ENCODE measurements at places on chromosomes 5 and 9.
A peak's percentile ranks its signal among the peaks of the same experiment; 100 is the strongest.

GRCh38 chr5:107948377-107948776 is 277.6 kb upstream of the EFNA5 start:
- H3K4me1 ChIP-seq, result no peaks in the 10 kb centered on the region
- no peak overlapping the region for H3K4me3 ChIP-seq
- no peaks in the 10 kb centered on the region for H3K36me3 ChIP-seq
- H3K27ac ChIP-seq, result no peak overlapping the region
- DNase-seq, result no peak

GRCh38 chr5:5671823-5672222 is 249.3 kb downstream of the ICE1 start:
- no peak overlapping the region for H3K4me3 ChIP-seq
- H3K27ac ChIP-seq, result no peak overlapping the region
- DNase-seq, result no peak

- DNase-seq, result no peak
- H3K27ac ChIP-seq, result no peak overlapping the region
- no peaks in the 10 kb centered on the region for H3K36me3 ChIP-seq
- no peaks in the 10 kb centered on the region for H3K4me1 ChIP-seq
- H3K27me3 ChIP-seq, result no peaks in the 10 kb centered on the region
Measured at GRCh38 chr5:117792476-117792875, 1195.9 kb downstream of the DTWD2 start.

DNA sequence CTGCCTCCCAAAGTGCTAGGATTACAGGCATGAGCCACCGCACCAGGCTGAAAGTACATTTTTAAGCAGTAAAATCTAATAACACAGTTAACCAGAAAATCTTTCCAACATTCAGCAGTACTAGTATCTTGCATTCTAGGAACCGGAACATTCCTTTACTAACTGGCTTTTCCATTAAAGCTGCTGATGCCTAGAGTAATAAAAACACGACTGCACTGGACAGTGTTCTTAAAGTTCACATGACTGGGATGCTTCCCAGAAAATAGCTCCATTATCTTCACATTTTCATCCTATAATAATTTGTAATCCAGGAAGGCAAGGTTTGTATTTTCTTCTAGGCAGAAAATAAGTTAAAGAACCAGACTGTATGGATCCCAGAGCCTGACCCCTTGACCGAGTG is 9.8 kb downstream of the PTPN3 start:
- H3K4me1 ChIP-seq, result no peaks in the 10 kb centered on the region
- no peak overlapping the region for H3K4me3 ChIP-seq
- H3K36me3 ChIP-seq, result no peaks in the 10 kb centered on the region
- no peak for DNase-seq
- no peak overlapping the region for H3K27ac ChIP-seq

- peaks cover 8% of the 10 kb centered on the region for H3K4me1 ChIP-seq
- H3K27me3 ChIP-seq, result no peaks in the 10 kb centered on the region
- no peak overlapping the region for H3K27ac ChIP-seq
- no peak for DNase-seq
- H3K36me3 ChIP-seq, result peaks cover 15% of the 10 kb centered on the region
- H3K4me3 ChIP-seq, result no peak overlapping the region
Measured at GRCh38 chr9:126394802-126395201, 68.2 kb downstream of the MVB12B start.

DNA sequence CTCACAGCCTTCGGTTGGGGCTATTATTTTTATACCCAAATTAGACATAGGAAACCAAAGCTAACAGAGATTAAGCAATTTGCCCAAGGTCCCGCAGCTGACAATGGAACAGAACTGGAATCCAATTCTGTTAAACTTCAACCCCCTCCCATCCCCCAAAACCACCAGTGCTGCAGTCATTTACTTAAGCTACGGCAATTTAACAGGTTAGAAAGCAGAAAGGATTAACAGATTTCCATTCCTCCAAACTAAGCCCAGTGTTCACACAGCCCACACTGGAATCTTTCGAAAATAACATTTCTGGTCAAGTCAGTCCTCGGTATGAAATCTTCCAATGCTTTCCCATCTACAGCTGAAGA is 1023.1 kb upstream of the DMAC1 start:
- H3K4me1 ChIP-seq, result no peaks in the 10 kb centered on the region
- no peak overlapping the region for H3K4me3 ChIP-seq
- H3K27me3 ChIP-seq, result no peaks in the 10 kb centered on the region
- no peaks in the 10 kb centered on the region for H3K36me3 ChIP-seq
- no peak for DNase-seq

- H3K36me3 ChIP-seq, result no peaks in the 10 kb centered on the region
- H3K27ac ChIP-seq, result peak overlapping the region; percentile 96
- H3K27me3 ChIP-seq, result peaks cover 2% of the 10 kb centered on the region
- H3K4me3 ChIP-seq, result peak overlapping the region; percentile 96
- DNase-seq, result no peak
- H3K4me1 ChIP-seq, result peaks cover 20% of the 10 kb centered on the region
Measured at GRCh38 chr9:94638335-94639060, 820 bp downstream of the FBP1 start.

DNA sequence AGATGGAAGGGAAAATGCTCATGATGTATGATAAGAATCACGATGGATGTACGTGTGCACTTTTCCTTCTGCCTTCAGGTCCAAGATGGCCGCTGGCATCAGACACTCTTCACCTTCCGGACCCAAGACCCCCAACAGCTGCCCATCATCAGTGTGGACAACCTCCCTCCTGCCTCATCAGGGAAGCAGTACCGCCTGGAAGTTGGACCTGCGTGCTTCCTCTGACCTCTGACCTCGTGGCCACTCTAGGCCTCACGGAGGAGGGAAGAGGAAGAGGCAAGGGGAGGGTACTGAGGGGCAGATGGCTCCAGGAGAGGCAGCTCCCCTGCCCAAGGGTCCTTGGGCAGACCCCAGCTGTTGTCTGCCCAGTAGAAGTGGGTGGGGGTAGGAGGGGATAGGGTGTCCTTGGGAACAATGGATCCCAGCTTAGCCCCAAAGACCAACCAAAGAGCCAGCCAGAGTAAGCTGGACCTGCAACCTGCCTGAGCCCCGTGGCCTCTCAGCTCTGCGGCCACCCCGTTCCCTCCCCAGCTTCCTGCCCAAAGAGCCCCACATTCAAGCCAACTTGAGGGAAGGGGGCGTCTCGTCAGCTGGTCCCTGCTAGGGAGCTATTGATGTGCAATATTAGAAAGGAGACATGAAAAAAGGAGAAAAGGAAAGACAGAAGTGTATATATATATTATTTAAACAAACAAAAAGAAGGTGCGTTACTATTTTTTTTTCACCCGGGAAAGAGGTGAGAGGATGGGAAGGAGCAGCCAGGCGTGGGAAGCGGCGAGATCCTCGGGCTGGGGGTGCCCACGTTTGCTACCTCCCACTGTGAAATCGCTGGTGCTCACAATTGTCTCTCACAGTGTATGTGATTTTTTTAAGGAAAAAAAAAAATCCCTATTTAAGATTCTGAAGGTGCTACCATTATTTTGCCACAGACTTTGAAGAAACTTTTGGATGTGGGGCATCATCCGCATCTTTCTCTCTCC is 12.1 kb upstream of the ORM1 start:
- no peak overlapping the region for H3K27ac ChIP-seq
- H3K4me1 ChIP-seq, result peaks cover under 1% of the 10 kb centered on the region
- H3K4me3 ChIP-seq, result no peak overlapping the region
- no peaks in the 10 kb centered on the region for H3K36me3 ChIP-seq

GRCh38 chr5:74352256-74352655 is 288.3 kb downstream of the ENC1 start:
- H3K4me3 ChIP-seq, result no peak overlapping the region
- no peak overlapping the region for H3K27ac ChIP-seq
- H3K36me3 ChIP-seq, result no peaks in the 10 kb centered on the region
- no peak for DNase-seq

DNA sequence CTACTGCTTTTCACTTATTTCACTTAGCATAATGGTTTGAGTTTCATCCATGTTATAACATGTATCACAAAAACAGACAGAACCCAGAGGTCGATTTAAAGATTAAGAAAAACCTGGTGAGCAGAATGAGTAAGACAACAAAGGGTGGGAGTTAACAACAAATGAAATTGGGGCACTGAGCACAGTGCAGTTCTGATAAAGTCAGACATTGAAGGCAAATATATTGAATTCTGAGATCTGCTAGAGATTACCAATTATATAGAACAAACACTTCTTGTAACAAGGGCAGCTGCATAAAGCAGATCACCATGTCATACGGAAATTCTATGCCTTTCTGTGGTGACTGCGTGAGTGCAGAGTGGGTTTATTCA is 517.3 kb upstream of the RORB start:
- no peak overlapping the region for H3K4me3 ChIP-seq
- no peak overlapping the region for H3K27ac ChIP-seq
- DNase-seq, result no peak
- H3K4me1 ChIP-seq, result no peaks in the 10 kb centered on the region

GRCh38 chr9:21016701-21017491 is 14.5 kb downstream of the HACD4 start:
- peaks cover 16% of the 10 kb centered on the region for H3K36me3 ChIP-seq
- DNase-seq, result no peak
- peaks cover 18% of the 10 kb centered on the region for H3K4me1 ChIP-seq
- H3K27ac ChIP-seq, result no peak overlapping the region
- peak overlapping the region; percentile 17 for H3K4me3 ChIP-seq

GRCh38 chr5:124342027-124342471 is 404.4 kb downstream of the ZNF608 start:
- DNase-seq, result no peak
- H3K36me3 ChIP-seq, result no peaks in the 10 kb centered on the region
- no peak overlapping the region for H3K4me3 ChIP-seq
- no peaks in the 10 kb centered on the region for H3K4me1 ChIP-seq
- H3K27ac ChIP-seq, result no peak overlapping the region

GRCh38 chr5:62621280-62621679 is 42.7 kb downstream of the LRRC70 start:
- H3K4me1 ChIP-seq, result no peaks in the 10 kb centered on the region
- H3K4me3 ChIP-seq, result no peak overlapping the region
- no peaks in the 10 kb centered on the region for H3K27me3 ChIP-seq
- no peak overlapping the region for H3K27ac ChIP-seq
- no peaks in the 10 kb centered on the region for H3K36me3 ChIP-seq

- H3K36me3 ChIP-seq, result peaks cover 11% of the 10 kb centered on the region
- H3K27ac ChIP-seq, result no peak overlapping the region
- H3K4me3 ChIP-seq, result no peak overlapping the region
Measured at GRCh38 chr5:42587096-42587723, 164.0 kb downstream of the GHR start.

DNA sequence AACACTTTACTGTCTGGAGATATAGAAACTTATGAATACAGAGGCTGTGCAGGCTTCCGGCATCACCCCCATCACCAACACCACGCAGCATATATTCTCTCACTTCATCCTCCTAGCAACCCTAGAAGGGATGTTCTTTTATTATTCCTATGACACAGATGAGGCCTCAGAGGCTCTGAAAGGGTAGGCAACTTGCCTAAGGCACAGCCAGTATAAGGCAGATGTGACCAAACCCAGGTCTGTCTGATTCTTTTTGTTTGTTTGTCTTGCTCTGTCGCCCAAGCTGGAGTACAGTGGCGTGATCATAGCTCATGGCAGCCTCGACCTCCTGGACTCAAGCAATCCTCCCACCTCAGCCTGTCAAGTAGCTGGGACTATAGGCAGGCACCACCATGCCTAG is 22.8 kb upstream of the CORO2A start:
- H3K27me3 ChIP-seq, result no peaks in the 10 kb centered on the region
- no peak overlapping the region for H3K4me3 ChIP-seq
- DNase-seq, result no peak
- no peaks in the 10 kb centered on the region for H3K36me3 ChIP-seq
- no peak overlapping the region for H3K27ac ChIP-seq
- no peaks in the 10 kb centered on the region for H3K4me1 ChIP-seq
